ENCODE measurements at places on chromosomes 6 and 20.

DNA sequence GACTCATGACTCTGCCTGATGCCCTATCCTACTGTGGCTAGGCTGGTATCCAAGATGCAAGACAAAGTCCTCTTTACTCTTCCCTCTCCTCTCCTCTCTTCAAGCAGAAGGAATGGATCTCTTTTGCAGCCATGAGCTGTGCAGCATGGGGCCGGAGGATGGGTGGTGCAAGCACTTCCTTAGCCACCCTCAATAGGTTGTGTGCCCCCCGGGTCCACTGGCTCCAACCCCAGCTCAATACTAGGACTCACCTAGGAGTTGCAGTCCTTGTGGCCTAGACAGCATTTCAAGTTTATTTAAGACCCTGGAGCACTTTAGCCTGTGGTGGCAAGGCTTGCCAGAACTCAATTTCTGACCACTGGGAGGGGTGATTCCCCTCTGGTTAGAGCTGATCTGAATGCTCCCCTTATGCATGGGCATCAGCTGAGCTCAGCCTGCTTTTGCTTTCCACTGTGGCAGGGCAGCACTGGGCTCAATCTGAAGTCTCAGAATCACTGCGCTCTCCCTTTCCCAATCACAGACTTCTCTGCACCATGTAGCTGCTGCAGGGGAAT lies 29.0 kb upstream of the GRM4 start:
- DNase-seq: no peak

DNA sequence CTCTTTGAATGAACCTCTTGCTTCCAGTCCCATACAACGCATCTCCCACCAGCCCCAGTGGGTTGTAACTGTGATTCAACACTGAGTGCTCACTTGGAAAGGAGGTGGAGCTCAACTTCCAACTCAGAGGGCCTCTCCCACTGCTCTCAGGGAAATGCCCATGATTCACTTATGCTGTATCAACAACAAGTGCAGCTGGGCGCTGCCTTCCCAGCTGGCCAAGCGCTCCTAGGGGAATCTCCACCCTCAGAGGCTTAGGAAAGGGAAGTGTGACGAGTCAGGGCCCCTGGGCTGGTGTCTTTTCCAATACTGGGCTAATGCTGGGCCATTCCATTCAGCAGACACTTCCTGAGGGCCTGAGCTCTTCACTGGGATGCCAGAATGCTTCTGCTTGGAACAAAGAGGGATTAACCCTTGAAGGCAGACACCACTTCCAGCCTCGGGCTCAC lies 8.1 kb upstream of the OCSTAMP start:
- peak; percentile 36 for DNase-seq

GRCh38 chr6:168414336-168415097 lies 26.5 kb upstream of the SMOC2 start:
- DNase-seq: no peak

DNA sequence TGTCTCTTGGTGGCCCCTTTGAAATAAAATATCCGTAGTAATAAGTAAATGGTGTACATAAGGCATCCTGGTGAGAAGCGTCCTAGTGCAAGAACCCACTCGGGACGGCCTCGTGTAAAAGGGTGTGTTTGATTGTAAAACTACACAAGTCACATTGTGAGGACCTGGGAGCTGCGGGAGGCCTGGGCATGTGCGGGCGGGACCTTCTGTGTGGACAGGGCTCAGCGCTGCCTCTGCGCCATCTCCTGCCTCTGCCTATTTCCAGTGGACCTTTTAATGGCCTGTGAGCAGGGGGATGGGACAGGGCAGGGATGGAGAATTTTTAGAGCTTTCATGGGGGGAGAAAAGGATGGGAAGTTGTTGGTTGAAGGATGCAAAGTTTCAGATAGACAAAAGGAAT lies 25.3 kb upstream of the KIF25 start:
- no peak for DNase-seq

GRCh38 chr6:167020206-167020605 lies 21.0 kb downstream of the CEP43 start:
- DNase-seq: no peak

GRCh38 chr6:54474898-54475297 lies 166.7 kb downstream of the TINAG start:
- DNase-seq: no peak

DNA sequence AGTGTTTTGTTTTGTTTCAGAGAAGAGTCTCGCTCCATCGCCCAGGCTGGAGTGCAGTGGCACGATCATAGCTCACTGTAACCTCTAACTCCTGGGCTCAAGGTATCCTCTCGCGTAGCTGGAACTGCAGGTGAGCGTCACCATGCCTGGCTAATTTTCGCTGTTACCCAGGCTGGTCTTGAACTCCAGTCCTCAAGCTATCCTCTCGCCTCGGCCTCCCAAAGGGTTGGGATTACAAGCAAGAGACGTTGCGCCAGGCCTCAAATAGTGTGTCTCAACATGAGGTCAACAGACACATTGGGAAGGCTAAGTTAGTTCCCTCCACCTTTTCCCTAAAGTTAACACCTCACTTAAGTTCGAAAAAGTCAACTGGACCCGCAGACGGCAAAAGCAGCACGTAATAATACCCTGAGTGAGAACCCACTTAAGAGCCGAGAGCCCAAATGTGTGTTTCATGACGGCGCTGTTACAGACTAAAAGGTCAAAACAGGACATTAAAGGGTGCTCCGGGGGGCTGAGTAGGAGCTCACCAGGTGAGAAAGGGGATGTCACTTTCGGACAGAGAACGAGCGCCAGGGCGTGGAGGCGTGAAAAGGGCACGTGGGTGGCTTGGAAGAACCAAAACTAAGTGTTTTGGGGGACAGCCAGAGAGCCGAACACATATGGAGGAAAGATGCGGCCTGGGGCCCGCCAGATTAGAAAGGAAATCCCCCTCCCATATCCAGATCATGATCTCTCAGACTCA lies 499 bp downstream of the TTI1 start:
- DNase-seq: no peak

DNA sequence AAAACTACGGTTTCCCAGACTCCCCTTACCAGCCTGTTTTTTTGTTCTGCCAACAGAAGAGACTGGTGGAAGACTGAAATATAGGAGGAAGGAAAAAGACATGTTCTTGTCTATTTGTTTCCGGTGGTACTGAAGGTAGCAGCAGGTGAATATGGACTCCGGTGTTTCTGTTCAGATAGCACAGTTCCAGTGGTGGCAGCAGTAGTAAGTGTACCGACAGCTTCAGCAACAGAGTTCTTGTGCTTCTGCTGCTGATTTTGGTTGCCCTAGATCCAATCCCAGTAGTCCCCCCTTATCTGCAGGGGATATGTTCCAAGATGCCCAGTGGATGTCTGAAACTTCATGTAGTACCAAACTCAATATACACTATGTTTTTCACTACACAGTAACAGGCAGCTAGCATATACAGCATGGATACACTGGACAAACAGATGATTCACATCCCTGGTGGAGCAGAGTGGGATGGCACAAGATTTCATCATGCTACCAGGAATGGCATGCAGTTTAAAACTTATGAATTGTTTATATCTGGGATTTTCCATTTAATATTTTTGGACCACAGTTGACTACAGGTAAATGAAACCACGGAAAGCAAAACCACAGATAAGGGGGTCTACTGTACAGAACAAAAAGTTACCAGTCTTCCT lies 301.8 kb downstream of the BTBD9 start:
- DNase-seq: no peak

DNA sequence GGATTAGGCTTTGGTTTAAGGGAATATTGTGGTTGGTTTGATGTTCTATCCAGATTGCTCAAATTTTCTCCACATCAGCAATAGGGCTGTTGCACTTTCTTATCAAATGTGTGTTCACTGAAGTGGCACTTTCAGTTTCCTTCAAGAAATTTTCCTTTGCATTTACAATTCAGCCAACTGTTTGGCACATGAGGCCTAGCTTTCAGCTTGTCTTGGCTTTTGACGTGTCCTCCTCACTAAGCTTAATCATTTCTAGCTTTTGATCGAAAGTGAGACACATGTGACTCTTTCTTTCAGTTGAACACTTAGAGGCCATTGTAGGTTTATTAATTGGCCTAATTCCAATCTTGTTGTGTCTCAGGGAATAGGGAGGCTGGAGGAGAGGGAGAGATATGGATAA lies 104.8 kb downstream of the FLRT3 start:
- DNase-seq: no peak

- no peak for DNase-seq
These were observed 90.1 kb downstream of the DNAH8 start for GRCh38 chr6:38805127-38805655.

DNA sequence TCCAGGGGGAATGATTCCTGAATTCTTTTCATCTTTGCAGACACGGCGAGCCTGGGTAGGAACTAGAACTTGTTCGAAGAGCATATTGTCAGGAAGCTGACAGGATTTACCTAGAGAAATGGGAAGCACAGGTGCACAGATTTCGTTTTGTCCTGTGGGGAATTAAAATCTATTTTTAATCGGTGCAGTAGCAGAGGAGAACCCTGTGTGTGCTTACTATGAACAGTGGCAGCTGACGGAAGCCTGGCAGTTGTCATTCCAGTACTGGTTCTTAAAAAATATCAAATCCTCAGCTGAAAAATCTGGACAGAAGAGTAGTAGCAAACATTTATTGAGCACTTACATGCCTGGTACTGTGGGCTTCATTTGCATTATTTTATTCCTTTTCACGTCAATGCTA lies 609.0 kb downstream of the QKI start:
- DNase-seq: no peak

GRCh38 chr6:18561037-18561750 lies 174.0 kb downstream of the RNF144B start:
- DNase-seq: no peak

DNA sequence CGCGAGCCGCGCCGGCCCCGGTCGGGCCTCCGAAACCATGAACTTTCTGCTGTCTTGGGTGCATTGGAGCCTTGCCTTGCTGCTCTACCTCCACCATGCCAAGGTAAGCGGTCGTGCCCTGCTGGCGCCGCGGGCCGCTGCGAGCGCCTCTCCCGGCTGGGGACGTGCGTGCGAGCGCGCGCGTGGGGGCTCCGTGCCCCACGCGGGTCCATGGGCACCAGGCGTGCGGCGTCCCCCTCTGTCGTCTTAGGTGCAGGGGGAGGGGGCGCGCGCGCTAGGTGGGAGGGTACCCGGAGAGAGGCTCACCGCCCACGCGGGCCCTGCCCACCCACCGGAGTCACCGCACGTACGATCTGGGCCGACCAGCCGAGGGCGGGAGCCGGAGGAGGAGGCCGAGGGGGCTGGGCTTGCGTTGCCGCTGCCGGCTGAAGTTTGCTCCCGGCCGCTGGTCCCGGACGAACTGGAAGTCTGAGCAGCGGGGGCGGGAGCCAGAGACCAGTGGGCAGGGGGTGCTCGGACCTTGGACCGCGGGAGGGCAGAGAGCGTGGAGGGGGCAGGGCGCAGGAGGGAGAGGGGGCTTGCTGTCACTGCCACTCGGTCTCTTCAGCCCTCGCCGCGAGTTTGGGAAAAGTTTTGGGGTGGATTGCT lies 1.3 kb downstream of the VEGFA start:
- peak; percentile 76 for DNase-seq

DNA sequence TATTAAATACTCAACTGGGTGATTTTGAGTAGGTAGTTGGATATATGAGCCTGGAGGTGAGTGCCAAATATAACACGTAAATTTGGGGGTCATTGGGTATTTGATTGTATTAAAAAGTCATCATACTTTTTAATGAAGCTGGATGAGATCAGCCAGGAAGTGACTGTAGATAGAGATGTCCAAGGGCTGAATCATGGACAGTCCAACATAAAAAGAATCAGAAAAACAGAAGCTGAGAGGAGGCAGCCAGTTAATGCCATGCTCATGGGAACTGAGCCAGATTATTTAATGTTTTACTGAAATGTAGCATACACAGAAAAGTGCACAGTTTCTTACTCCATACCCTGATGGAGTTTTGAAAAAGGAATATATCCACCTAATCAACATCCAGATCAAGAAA lies 435.5 kb upstream of the PLCB4 start:
- no peak for DNase-seq

DNA sequence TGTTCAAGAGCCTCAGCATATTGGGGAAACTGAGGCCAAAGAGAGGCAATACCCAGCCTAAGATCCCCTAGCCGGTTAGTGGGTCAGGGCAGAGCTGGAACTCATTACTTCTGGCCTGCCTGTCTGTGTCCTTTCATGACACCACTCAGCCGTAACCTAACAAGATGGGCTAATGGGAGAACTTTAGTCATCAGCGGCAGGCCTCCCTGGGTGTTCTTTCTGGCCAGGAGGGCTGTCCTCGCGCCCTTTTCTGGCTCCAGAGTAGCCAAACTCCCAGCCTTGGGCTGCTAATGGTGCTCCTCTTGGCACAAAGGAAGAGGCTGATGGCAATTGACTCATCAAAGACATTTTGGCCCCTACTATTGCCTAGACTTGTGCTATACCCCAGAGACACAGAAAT lies 76.6 kb downstream of the NCR2 start:
- no peak for DNase-seq

DNA sequence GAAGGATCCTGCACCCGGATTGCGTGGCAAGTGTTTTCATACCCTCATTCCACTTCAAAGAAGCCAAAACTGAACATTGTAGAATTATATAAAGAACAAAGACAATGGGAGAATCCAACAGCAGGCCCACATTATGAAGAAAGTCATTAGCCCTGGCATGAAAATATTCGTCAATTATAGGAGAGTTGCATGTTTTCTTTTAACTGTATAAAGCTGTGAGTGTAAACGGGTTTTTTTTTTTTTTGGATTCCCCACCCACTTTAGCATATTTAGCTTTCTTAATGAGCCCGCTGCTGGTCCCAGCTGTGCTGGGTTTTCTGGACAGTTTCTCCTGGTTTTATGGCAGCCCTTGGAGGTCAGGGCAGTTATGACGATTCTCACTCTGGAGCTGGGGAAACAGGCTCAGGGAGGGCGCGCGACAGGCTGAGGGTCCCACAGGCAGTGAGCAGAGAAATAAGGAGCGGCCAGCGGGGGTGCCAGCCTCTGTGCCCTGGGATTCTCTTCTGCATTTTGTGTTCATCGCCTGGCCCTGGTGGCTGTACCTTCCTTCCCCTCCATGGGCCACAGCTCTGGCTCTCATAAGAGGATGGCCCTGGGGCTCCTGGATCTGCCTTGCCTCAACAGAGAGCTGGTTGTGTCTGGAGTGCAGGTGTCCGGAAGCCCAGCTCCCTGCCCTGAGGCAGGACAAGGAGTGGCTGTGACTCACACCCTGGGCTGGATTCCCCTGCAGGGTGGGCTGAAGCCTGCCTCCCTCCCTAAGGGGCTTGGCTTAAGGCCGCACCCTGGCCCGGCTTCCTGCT lies 24.1 kb upstream of the SULF2 start:
- DNase-seq: no peak

DNA sequence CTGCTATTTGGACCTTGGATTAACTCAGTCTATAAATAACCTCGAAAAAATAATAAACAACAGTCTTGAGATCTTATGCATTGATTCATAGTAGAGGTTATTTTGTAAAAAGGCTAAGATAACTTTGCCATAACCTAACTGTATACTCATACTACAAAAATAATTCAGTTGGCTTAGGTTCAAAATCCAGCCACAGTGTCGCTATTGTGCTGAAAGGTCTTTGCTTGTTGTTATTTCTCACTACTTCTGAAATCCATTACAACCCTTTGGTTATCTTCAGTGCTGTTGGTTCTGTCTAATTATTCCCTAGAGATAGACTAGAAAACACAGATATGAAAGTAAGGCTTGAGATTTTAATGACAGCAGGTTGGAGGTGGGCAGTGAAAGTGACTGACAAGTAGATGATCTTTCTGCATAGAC lies 74.4 kb downstream of the MKKS start:
- no peak for DNase-seq
